Inflammatory macrophage treated with lipopolysaccharide for 1 hour (primary cell): ENCODE measurements at places on chromosomes 1 and 21.

GRCh38 chr1:24830680-24831272, 85.5 kb downstream of the CLIC4 start:
- DNase-seq, result peak; percentile 43

- DNase-seq, result no peak
Measured at GRCh38 chr1:47689894-47690293, 252.1 kb downstream of the FOXD2 start.

DNA sequence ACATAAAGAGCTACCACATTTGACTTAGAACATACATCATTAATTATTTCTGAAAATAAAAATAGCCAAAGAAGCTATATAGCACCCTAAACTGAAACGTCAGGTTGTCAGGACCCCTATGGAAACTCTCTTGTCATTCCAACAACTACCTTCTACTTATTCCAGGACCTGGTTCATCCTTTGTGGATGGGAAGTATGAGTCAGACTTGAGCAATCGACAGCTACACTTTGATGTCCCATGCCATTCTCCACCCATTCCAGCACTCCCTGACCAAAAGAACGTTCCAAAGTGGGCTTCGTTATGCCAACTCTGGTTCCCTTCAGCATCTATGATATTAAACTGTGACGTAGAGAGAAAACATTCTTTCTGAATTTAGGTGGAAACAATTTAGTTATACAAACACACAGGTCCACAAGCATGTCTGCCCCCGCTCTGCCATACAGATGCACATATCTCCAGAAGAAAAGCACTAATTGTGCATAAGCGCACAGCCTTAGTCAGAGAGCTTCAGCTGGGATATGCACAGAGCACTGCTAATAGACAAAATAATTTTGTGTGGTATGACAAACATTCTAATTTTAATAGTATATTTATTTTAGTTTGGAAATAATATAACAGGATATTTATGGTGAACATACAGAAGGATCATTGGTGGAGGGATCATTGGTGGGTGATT, 723.1 kb upstream of the B3GALT2 start:
- DNase-seq, result no peak

- no peak for DNase-seq
Measured at GRCh38 chr1:31699341-31699891, 4.4 kb downstream of the COL16A1 start.

DNA sequence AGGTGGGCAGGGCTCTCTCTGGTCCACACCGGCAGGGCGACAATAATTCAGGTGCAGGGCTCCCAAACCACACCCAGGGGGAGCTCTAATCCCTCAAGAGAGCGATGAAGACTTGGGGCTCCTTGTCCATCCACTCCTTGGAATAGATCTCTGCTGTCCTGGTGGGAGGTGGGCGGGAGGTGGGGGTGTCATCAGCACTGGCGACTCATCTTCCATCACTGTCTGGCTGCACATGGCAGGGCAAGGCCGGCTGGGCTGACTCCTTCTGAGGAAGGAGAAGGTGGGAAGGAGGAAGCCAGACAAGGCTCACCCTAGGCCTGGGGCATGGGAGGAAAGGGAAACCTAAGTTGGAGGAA, 29.3 kb downstream of the TNNT2 start:
- peak; percentile 33 for DNase-seq

DNA sequence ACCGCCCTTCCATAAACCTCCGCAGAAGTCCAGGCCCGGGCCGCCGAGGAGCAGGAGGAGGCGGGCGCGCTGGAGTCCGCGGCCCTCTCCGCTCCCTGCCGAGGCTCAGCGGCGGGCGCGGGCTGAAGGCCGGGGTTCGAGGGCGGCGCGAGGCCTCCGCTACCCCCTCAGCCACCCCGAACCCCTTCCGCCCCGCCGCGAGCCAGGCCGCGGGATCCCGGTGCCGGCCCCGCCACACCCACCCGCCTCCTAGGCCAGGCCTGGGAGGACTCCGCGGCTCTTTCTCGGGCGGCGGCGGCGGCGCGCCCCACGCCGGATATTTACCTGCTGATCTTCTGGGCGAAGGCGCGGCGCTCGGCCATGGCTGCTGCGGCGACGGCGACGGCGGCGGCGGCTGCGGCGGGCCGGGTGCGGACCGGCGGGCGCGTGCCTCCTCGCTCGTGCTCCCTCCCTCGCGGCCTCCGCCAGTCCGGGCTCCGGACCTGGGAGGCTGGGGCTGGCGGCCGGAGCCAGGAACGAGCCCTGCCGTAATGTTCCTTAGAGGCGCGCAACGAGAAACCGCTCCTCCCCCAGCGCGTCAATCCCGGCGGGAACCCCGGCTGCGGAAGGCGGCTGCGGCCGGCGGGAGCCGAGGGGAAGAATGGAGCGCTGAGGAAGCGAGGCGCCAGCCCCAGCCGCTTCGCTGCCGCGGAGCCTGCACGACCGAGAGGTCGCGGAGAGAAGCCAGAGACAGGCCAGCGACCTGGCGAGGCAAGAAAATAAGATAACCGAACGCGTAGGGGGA, at the start of gene DOCK7:
TSS of gene DOCK7 (minus strand) at position 484 of the 784 bp plus-strand sequence. CDS start at position 362, 122 bp downstream.
- DNase-seq, result peak; percentile 83

- no peak for DNase-seq
Measured at GRCh38 chr1:223771814-223772770, 59.8 kb downstream of the CAPN2 start.

DNA sequence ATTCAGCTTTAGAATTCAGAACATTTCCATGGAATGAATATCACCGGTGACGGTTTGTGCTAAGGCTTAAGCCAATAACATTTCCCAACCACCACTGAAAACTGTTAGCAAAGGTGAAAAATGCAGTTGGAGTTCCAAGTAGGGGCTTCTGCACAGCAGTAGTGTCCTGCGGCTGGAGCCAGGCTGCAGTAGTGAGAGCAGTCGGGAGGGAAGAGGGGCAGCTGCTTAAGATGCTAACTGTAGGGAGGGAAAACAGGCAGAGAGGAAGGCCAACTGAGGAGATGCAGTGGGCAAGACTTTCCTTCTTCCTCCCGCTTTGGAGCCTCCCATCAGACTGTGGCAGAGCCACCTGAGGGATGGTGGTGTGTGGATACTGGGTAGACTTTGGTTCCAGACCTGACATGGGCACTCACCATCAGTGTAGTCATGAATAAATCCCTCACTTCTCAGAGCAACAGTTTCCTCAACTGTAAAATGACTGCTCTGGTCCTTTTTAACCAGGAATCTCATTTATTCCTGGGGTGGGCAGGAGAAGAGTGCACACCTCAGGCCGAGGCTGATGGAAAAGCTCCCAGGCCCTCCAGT, 3.2 kb downstream of the F3 start:
- DNase-seq, result no peak

DNA sequence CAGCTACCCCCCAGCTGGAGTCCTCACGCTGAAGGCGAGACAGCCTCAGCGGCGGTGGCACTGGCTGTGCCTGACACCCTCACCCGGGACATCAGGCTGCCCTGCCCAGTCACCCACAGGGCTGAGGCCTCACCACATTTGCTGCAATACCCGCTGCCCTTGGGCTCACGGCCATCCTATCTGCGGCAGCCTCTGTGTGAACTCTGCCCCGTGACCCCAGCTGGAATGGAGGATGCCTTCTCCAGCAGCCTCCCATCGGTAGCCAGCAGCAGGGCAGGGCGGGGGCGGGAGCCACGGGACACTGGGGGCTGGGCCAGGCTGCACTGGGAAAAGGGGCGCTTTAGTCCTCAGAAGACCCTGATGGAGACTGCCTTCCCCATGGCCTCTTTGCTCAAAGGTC, 112.4 kb upstream of the ZBTB40 start:
- DNase-seq, result no peak

DNA sequence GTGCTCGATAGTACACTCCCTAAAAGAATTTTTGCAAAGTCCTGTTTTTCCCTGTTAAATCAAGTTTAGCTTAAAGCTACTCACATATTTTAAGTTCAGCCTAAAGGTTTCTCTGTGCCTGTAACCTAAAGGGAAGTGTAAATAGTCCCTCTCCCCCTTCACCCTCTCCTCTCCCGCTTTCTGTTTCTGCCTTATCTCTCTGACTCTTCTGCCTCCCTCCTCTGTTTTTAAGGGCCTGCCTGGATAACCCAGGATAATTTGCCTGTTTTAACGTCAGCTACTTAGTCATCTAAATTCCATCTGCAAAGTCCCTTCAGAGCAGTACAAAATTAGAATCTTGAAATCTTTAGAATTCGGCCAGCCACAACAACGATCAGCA, 92.6 kb downstream of the NID1 start:
- DNase-seq, result peak; percentile 47

GRCh38 chr1:7570311-7570710, 200.8 kb upstream of the VAMP3 start:
- DNase-seq, result no peak

- DNase-seq, result no peak
Measured at GRCh38 chr1:100736746-100737145, 17.2 kb downstream of the VCAM1 start.

- DNase-seq, result no peak
Measured at GRCh38 chr1:53375440-53375839, 47.6 kb upstream of the LRP8 start.

GRCh38 chr1:73104749-73105148, 822.4 kb upstream of the NEGR1 start:
- DNase-seq, result no peak

- DNase-seq, result no peak
Measured at GRCh38 chr1:201665036-201665435, 126.1 kb downstream of the NAV1 start.

GRCh38 chr1:90356991-90357390, 360.1 kb downstream of the BARHL2 start:
- DNase-seq, result no peak

DNA sequence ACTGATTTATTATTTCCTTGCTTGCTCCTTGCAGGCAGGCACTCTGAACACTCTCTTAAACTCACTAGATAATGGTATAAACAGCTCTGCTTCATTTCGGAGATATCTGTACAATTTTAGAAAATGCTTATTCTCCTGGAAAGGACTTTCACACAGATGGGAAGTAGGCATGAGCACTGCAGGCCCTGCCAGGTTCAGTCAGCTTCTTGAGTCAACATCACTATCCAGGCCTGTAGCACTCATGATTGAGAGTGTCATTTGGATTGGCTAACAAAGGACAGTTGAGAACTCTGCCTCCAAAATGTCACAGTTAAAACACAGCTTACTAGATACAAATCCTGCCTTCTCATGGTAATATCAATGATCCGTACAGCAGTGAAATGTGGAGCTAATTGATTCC, 181.9 kb downstream of the CYYR1 start:
- DNase-seq, result no peak

GRCh38 chr1:53362851-53363642, 35.2 kb upstream of the LRP8 start:
- no peak for DNase-seq

DNA sequence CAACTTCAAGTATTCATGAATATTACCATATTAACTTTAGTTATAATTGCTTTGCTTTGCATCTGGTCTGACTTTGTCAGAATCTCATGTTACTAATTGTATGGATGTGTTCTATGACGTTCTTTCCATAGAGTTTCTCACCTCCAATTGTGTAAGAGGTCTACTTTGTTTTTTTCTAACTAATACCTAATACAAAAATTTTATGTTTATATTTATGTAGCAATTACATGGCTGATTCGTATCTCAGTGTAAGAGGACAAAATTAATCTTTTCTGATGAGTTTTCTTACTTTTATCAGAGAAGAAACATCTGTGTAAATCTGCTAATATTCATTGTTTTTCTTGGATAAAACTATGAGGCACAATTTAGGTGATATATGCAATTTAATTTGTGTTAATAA, 224.8 kb upstream of the B3GALT2 start:
- no peak for DNase-seq

DNA sequence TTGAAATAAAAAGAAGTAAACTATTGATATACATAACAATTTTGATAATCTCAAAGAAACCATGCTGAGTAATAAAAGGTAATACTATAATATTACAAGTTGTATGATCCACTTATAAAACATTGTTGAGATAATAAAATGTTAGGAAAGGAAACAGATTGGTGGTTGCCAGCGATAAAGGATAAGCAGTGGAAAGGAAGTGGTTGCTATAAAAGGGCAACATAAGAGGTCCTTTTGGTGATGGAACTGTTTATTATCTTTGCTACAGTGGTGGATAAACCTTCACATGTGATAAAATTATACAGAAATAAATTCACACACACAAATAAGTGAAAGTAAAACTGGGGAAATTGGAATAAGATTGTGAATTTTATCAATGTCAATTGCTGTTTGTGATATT, 15.1 kb downstream of the OR6F1 start:
- no peak for DNase-seq

DNA sequence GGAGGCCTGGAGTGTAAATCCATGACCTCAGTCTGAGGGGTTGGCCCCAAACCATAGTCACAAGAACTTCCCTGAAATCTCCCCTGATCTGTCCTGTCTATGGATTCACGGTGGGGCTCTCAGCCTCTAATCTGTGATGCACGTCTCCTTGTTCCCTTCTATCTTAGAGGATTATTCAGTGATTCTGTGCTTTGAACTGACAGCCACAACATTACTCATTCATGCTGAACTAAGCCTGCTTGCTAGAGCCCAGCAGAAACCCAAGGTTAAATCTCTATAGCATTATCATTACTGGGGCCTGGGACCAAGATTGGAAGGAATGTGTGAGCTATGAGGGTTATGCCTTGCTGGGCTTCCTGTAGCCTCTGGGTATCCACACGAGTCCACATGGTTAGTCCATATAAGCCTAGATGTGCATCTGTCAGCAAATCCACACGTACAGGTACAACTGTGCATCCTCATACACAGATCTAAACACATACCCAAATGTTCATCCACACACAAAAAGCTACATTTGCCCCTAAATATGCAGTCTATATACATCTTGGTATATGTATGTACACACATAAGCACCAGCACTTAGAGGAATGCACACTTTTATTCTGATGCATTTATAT, 22.4 kb upstream of the MAGOH start:
- DNase-seq, result no peak
